ENCODE measurements at places on chromosomes 3 and 15.

GRCh38 chr15:70362350-70362749, 264.6 kb upstream of the TLE3 start:
- DNase-seq, result no peak

DNA sequence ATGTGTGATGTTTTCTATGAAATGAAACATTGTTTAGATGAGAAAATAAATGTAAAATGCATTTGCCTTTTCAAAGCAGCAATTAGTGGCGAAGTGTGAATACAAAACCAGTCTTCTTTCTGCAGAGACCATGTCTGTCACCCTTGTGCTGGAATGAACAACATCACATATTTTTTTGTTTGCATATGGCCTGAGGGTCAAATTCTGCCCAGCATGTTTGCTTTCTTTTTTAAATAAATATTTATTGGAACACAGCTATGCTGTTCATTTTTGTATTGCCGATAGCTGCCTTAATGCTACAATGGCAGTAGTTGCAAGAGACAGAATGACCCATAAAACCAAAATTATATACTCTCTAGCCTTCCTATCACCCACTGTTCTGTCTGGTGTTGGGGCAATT, 75.3 kb upstream of the SNRPN start:
- DNase-seq, result no peak

GRCh38 chr3:144241404-144241803, 269.8 kb downstream of the DIPK2A start:
- no peak for DNase-seq

DNA sequence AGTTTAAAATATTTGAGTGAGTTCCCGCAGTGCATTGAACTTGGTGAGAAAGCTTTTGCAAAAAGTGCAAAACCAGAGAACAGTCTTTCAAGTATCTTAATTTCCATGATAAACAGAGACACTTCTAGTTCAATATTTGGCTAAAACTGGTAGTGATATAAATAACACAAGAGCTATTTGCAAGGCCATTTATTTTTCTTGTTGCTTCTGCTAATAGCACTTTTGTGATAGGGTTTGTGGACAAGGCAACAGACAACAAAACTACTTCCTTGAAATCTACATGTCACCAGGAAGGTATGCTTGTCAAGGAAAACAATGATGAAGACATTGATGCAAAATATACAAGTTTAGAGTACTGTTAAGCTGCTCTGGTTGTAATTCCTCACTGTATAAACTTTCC, 1225.1 kb downstream of the OTOL1 start:
- no peak for DNase-seq

DNA sequence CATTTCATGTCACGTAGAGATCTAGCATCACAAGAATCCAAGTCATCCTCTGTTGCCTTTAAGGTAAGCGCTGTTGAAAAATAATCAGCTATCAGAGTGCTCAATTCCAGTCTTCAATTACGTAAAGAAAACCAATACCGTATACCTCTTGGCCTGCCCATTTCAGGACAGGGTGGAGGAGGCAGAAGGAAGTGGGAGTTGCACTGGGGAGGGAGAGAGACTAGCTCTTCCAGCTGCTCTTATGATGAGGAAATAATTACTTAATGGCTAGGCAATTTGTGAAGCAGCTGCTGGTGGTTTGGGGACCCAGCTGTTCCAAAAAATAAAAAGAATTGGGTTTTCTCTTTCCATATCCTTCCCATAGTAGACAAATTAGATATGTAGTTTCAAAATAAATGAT, 365.8 kb upstream of the MCTP2 start:
- no peak for DNase-seq

DNA sequence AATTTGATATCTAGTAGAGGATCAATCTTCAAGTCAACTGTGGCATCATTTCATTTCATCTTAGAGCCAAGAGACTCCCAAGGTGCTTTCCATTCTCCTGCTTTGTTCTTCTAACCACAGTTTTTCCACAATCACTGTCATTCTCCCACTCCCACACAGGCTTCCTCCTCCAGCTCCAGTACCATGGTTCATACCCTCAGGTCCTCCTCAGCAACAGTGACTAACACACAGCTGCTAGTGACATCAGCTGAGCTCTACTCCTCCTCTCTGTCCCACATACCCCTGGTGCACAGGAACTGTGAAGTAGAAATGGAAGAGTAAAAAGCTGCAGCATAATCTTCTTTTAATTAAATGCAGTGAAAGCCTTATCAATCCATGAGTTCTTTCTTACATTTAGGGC, 200.2 kb upstream of the DPH6 start:
- DNase-seq, result no peak

GRCh38 chr3:77815467-77815866, 775.6 kb downstream of the ROBO2 start:
- no peak for DNase-seq

DNA sequence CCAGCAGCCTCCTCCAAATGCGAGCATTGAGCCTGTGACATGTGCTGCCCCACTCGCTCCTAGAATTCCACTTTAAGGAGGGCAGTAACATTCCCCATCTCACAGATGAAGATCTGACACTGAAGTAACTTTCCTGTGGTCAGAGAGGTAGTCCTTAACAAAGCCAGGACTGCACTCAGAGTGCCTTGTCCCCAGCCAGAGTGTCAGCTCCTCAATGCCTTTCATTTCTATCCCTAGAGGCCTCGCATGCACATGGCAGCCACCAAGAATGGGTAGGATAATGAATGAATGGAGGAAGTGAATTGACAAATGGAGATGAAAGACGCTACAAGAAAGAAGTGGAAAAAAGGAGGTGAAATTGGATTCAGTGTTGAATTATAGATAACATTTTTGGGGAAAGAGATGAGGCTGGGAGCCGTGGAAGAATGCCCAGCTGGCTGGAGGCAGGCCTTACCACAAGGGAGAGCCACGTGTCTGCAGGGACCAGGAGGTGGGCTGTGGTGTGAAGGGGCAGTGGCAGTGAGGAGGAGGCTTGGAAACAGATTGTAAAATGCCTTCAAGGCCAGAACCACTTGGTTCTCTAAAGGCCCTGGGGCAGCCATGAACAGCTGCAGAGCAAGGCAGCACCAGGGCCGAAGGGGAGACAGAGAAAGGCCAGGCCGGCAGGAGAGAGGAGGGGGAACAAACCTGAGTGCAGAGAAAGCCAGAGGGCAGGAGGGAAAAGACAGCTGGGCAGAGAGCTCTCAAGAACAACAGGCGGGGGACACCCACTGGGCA, 10.4 kb downstream of the CFAP92 start:
- DNase-seq, result no peak

DNA sequence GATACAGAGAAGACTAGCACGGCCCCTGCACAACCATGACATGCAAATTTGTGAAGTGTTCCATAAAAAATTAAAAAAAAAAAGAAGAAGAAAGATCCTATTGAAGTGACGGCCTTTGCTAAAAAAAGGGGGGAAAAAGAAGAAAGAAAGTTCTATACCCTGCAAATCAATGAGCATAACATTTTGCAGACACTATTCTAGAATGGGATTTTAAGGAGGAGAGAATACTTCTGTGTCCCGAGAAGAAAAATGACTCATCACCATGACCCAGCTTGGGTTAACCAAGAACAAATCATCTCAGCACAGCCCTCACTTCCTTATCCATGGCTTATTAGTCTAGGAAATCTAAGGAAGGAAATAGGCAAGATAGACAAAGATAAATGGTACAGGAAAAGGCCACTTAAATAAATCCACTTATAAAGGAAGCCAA, 7.4 kb upstream of the SH3BP5 start:
- no peak for DNase-seq

DNA sequence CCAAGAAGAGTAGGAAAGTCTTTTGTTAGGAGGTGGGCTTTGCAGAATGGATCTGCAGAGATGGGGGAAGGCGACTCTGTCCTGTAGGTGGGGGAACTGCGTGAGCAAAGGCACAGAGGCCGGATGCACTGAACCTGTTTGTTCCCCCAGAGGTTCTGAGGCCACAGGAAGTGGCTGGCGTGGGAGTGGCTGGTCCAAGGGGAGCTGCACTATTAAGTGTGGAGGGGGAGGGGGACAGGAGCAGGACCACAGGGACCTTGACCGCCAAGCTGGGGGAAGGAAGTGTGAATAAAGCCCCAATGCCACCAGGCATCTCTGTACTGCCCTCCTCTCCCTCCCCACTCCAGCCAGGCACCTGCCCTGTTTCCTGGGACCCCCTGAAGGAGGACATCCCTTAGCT, 51.8 kb downstream of the CYP11A1 start:
- DNase-seq, result peak; percentile 4

GRCh38 chr3:8746780-8747345, 13.3 kb downstream of the CAV3 start:
- no peak for DNase-seq
